ENCODE measurements at places on chromosomes 12 and 14.

GRCh38 chr12:120540445-120540844 is 6.3 kb downstream of the RNF10 start:
- no peak for DNase-seq

DNA sequence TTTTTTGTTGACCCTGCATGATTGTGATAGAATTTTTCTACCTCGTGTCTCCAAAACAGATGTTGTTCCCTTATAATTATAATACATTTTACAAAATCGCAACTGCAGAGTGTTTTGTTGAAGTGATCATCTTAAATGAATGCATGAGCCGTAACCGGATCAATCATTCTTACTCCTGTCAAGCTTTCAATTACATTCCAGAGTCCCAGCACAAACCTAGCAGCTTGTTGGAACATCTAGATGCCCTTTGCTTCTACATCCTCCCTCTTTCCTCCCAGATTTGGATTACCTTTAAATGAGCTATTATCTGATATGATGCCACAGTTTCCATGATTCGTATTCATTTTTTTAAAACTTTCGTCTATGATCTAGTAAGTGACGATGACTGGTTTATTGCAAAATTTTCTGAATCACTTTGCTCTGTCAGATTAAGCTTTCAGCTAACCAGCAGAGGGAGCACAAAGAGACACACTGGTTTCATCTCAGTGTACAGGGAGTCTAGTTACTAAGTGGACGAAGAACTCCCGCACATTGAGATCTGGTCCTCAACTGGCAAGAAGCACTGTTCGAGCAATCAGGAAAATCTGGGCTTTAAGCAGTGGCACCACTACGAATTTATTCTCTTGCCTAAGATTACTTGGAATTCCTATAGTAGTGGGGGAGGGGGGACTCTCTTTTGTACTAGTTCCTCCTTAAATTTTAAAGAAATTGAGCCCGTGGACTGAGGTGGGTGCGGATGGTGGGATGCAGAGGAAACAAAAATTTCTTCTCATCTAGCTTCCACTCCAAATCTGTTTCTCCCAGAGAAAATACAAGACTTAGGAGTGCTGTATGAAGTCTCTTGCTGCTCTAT is 40.9 kb downstream of the TSHR start:
- peak; percentile 58 for DNase-seq

DNA sequence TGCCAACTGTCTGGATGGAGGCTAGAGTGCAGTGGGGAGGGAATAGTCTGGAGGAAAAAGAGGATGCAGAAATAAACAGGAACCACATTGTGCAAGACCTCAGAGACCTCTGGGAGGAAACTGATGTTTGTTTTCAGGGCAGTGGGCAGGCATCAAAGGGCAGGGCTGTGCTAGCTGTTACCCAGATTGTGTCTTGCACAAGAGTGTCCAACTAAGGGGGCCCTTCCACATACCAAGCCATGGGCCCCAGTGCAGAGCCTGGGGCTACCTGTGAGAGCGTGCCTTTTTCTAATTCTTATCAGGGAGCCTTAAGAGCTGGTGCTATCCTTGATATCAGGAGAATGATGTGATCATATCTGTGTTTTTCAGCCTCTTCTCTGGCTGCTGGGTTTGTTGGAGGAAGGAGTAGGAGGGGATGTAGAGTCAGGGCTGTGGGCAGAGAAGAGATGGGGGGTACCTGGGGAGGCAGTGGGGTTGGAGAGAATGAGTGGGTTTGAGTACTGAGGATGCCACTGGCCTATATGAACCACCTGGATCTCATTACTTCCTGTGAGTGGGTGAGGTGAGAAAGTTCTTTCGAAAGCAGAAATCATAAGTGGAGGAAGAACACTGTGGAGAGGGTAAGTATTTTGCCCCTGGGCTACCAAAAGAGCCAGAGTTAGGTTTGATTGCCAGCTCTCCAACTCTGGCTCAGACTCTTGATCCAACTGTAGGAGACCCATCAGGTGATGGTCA is 259.2 kb upstream of the CRY1 start:
- DNase-seq = no peak

- DNase-seq = no peak
Observed at GRCh38 chr14:94752591-94753436, 17.1 kb downstream of the GSC start.

DNA sequence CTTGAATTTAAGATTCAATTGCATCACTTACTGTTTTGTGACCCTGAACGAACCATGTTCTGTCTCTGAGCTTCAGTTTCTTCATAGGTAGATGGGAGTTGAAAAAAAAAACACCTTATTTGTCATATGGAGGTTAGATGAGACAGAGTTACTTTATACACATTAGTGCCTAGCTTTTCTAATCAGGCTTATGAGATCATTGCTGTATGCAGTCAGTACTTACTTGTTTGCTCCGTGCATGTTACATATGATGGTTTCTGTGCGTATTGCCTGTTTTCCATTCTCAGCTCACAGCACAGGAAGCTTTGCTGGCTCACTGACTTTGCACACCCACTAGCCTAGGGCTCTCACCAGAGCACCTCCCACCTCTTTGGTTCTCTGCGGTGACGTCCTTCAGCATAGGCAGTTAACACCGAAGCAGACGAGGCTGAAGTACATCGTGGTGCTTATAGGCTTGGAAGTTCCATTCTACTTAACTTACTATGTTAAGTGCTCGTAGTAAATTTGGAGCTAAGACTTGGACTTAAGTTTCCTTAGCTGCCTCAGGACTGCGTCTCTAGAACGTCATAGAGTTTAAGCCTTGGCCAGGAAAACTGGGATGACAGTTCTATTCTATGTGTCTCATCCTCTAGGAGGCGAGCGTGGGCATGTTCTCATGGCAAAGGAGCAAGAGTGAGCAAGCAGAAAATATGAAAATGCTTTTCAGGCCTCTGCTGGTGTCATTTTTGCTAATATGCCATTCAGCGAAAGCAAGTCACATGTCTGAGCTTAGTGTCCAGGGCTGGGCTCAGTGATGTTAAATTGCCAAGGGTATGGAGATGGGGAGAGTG is 57.3 kb downstream of the NRXN3 start:
- DNase-seq = no peak

- DNase-seq = no peak
Observed at GRCh38 chr12:1350934-1351240, 243.5 kb downstream of the FBXL14 start.

DNA sequence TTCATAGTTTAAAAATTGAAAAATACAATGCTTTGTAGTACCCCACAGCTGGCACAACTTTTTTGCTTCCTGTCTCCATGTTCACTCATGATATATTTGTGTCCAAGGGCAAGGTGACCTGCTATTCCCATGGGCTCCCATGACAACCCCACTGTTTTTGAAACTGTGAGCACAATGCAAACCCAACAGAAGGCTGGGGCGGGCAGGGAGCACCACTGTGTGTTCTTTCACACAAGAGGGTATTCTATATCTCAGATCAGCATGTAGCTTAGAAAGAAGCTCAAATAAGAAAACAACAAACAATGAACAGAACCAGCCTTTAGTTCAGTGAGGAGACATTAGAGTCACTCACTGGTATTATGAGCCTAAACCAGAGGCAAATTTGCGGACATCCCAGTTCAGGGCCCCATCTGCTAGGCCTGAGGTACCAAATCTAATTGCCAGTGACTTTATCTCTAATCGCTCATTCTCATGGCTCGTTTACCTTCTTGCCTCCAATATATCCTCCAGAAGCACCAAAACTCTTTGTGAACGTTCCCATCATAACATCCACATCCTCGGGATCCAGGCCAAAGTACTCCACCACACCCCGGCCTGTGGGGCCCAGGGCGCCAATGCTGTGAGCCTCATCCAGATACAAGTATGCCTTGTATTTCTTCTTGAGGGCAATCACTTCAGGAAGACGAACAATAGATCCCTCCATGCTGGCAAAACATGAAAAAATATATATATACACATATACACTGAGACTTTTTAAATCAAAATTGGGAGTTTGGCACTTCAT is 56.4 kb upstream of the ISM2 start:
- DNase-seq = no peak

GRCh38 chr14:65106736-65107135 is 4.4 kb upstream of the MAX start:
- DNase-seq = no peak

- DNase-seq = no peak
Observed at GRCh38 chr14:93269341-93270068, 62.4 kb downstream of the UBR7 start.

GRCh38 chr14:52013984-52014600 is 24.7 kb downstream of the RTRAF start:
- no peak for DNase-seq

GRCh38 chr14:94833633-94834032 is 63.7 kb upstream of the GSC start:
- DNase-seq = no peak

GRCh38 chr12:106446419-106447092 is 89.0 kb downstream of the POLR3B start:
- DNase-seq = no peak

DNA sequence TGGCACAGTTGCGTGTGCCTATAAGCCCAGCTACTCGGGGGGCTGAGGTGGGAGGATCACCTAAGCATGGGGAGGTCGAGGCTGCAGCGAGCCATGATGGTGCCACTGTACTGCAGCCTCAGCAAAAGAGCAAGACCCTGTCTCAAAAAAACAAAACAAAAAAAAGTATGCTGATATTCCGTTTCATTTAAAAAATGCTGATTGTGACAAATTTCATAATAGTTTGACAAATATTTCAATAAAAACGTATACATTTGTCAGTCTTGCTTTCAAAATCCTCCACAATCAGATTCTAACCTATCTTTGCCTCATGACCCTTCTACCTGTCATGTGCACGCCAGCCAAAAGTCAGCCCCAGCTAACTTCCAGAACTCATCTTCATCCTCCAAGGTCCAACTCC is 9.8 kb downstream of the USP44 start:
- DNase-seq = no peak

DNA sequence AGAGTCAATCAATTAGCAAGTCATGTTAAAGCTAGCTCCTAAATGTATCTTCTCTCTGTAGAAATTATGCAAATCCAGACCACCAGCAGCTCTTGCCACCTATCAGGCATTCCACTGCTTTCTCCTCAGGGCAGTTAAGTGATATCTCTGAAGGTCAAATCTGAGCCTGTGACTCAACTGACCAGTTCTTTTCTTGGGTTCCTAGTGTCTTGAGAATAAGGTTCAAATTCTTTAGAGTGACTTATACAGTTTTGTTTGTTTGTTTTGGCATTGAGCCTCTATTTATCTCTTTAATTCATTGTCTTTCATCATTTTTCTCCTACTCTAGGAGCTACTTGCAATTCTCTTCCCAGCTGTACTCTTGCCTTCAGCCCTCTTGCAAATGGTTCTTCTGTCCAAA is 2.5 kb upstream of the LRIG3 start:
- DNase-seq = no peak

DNA sequence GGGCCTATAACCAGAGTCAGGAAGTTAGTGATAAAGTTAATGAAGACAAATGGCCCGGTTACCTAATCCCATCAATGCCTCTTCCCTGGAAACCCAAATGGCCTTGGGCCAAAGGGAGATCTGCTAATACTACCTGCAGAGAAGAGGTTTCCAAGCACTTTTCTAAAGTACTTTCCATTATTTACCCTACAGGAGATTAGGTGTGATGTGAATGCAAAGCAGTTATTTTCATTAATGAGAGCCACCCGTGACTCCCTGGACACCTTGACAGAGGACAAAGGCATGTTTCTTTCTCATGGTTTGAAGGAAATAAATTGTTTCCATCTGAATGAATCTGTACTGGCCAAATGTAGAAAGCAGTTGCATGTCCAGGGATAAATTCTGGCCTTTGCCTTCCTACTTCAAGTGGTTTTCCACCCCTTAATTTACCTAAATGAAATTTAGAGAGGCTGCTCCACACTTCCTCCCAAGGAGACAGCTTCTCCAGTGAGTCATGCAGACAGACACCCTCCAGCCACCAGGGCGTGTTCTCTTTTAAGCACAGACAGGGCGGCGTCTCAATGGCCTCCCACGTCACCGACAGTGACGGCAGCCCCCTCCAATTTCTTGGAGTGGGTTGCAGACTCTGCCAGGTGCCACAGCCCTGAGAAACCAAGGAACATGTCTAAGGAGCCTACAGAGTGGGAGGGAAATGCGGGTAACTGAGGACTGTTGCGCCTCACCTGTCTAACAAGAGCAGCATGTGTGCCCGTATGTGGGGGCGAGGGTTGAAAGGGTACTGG is 43.9 kb upstream of the GNPNAT1 start:
- no peak for DNase-seq

DNA sequence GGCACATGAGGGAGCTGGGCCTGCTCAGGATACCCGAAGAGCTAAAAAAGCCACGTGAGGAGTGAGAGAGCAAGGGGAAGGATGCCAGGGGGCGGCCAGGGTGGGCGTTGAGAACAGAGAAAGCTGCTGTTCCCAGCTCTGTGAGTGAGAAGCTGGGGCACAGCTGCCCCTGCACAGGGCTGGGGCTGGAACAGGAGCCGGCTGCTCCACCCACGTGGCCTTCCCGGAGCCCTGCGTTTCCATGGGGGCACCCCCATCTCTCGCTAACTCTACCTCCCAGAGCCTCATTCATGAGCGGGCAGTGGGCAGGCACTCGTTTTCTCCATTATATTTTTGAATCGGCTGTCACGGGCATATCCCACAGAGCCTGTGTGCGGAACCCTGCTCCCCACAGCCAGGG is 42.7 kb downstream of the RFLNA start:
- DNase-seq = no peak

DNA sequence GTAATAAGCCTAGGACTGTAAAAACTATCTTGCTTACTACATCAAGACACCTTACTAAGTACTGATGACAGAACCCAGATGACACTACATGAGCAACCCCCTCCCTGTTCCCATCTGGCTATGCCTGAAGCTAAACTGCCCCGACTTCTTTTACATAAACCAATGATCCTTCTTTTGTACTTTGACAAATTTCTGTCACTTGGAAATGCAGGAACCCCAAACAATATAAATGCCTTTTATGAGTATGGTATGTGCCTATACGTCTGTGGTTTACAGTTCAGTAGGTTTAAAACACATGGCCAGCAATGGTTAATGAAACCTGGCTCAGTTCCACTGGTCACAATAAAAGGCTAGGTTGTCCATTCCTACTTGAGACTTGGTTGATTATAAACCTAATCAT is 6.1 kb downstream of the SYCP3 start:
- no peak for DNase-seq

GRCh38 chr12:124147575-124147974 is 147.3 kb upstream of the RFLNA start:
- no peak for DNase-seq

GRCh38 chr12:47053961-47054360 is 25.5 kb upstream of the PCED1B start:
- no peak for DNase-seq

- DNase-seq = peak; percentile 44
Observed at GRCh38 chr12:119412811-119413794, 78.6 kb downstream of the CCDC60 start.

DNA sequence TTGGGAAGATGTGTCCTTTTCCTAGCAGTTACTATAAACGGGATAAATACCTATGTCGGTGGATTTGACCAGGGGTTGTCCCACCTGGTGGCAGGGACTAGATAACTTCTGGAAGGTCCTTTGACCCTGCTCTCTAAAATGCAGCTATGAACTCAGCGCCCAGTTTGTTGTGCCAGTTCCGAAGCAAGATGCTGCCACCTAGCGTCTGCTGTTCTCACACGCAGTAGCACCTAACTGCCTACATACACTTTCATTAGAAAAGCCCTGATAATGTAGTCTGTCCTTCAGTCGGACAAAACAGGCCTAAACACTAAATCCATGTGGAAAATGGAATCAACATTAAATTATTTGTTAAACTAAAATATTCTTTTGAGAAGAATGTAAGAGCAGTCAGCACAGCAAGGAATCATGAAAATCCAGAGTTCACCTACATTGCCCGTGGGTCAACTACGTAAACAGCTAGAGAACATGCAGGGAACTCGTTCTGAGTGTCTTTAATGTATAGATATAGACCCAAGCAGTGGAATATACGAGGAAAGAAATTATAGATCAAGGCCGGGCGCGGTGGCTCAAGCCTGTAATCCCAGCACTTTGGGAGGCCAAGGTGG is 51.1 kb upstream of the CRACR2A start:
- DNase-seq = peak; percentile 66
